Mucosa of gallbladder (tissue), 1 donor: ENCODE measurements at places on chromosomes 2 and 18.

GRCh38 chr2:8277921-8278571 lies 403.8 kb upstream of the ID2 start:
- no peak for DNase-seq

DNA sequence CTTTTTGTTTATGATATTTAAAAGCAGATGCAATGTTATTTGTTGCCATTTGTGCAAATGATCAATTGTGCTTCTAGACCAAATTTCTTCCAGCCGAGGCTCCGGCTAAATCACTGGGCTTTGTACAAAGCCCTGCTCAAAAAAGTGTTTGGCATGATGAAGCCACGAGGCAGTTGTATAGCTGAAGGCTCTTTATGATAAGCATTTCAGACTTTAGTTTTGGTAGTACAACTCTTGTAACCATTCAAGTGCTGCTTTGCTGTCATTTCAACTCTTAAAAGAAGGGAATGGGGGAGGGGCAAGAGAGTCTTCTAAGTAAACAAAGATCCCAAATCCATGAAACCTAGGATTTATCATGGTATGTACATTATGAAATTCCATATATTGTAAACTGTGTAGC lies 3.3 kb upstream of the ZNF532 start:
- no peak for DNase-seq

DNA sequence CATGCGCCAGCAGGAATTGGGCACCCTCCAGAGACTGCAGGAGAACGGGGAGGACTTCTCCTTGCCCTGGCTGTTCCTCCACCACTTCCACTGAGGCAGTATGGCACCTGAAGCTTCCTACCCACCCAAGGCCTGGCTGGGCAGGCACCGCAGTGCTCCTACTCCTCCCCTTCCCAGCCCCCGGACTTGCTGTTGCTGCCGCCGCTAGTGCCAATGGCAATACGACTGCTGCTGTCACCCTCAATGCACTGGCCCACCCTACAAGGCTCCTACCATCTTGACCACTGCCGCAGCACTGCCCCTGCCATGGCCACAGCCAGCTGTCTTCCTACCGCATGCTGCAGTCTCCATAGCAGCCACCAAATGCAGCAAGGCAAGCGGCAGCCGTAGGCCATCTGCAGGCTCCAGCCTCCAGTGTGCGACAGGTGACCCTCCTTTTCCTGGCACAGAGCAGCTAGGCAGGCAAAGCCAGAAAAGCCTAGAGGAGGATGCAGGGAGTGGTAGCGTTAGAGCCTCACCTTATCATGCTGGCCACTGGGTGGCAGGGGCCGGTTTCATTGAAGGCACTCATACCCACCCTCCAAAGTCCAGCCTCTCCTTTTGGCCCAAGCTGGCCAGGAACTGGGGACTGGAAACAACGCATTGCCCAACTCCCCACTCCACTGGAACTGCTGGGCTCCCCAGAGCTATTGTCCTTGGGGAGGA lies 47.4 kb upstream of the ANKRD62 start:
- no peak for DNase-seq

DNA sequence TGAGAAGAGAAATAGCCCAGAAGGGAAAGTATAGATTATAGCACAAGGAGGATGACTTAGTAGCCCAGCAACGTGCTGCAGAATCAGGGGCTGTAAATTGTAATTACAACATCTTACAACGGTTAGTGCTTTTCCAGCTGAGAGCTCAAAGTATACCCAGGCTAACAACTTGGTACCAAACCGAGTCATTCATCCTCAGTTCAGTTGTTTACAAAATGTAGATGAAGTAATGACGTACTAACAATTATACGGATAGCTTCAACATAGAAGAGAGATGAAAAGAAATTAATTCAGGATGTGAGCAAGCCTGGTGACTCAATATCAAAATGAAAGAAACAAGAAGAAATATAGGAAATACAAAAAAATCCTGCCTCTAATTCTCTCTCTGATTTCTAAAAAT lies 99.2 kb downstream of the DYNAP start:
- DNase-seq: no peak

GRCh38 chr18:46915800-46916550 lies 1.3 kb downstream of the PIAS2 start:
- DNase-seq: no peak
